Hematopoietic multipotent progenitor cell treated with erythropoietin and hydrocortisone succinate and interleukin-3 and kit ligand, for 8 days (in vitro differentiated cells): ENCODE measurements at places on chromosomes 12 and 14.

DNA sequence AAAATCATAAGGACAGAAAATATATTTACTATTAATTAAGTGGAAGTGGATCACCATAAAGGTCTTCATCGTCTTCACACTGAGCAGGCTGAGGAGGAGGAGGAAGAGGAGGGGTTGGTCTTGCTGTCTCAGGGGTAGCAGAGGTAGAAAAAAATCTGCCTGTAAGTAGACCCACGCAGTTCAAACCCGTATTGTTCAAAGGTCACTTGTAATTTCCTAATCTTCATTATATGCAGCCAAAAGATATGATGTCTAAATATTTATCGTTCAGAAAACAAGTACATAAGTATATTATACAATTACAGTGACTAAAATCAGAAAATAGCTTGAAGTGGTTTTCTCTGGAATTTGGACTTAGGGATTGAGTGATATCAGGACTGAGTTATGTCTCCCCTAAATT is 72.1 kb downstream of the GTF2A1 start:
- no peak for DNase-seq

DNA sequence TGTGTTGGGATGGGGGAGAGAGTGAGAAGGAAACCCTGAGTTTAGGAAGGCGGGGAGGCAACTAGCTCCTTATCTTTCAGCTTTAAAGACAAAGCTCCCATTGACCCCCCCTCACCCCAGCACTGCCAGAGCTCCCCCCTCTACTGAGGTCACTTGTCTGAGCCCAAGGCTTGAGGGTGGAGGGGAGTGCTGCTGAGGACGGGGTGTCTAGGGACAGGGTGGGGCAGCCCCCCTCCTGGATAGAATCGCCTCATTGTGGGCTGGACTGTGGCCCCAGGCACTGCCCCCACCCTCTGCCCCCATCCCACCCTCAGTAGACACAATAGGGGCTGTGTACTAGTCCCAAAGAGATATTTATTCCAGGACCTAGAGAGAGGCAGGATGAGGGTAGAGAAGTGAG is 3.0 kb downstream of the ERBB3 start:
- no peak for DNase-seq

DNA sequence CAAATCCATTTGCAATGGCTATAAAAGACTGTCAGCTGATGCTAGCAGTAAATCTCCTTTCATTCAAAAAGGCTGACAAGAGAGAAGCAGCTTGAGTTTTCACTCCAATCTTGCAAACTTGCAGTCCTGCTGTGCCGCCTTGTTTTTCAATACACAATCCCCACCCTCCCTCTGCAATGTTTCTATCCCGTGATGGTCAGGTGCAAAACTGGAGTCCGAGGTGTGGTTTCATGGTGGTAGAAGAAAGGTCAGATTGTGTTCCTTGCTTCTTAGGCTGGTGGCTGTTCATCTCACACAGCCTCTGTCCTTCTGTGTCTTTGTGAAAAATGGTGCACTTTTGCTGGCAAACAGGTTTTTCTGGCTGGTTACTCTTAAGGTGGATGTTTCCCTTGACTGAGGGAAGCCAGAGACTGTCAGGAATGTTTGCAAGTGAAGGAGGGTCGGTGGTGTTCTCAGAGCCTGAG is 27.7 kb upstream of the TBX3 start:
- no peak for DNase-seq

DNA sequence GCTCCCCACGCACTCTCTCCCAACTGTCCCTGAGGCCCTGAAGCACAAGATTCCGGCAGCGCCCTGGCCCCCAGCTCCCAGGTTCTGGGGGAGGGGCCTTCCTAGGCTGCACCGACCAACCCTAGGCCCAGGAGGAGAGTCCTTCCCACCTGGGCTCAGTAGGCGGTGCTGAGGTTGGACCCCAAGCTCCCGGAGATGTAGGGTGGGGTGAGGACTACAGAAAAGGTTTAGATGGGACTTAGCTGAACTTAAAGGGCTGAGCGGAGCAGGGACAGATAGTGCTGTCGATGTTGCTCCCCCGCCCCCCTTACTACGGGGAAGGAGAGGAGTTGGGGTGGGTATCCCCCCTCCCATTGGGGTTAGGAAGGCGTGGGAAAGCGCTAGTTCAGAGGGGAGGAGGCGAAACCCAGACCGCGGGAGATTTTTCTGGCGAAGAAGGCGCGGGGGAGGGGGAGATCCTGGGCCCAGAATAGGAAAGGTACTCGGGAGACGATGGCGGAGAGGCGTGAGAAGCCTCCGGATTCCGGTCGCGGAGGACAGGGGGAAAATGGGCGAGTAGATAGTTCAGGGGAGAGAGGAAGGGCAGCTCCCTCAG is 4.2 kb upstream of the BAZ2A start:
- DNase-seq = peak; percentile 36

DNA sequence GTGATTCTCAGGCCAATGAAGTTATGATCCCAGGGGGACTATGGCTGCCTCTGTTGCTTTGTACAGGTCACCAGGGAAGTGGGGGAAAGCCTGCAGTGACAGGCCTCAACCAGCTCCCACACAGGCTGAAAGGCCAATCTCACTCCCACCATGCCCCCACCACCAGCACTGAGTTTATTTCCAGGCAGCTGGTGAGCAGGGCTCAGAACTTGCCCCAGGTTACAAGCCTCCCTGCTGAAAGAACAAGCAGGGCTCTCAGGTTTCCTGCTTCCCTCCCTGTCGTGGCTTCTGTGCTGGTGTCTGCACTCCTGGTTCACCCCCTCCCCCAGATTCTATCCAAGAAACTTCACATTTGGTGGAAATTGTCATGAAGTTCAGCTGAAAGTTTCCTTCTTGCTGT is 260.3 kb downstream of the CCDC59 start:
- DNase-seq = no peak

DNA sequence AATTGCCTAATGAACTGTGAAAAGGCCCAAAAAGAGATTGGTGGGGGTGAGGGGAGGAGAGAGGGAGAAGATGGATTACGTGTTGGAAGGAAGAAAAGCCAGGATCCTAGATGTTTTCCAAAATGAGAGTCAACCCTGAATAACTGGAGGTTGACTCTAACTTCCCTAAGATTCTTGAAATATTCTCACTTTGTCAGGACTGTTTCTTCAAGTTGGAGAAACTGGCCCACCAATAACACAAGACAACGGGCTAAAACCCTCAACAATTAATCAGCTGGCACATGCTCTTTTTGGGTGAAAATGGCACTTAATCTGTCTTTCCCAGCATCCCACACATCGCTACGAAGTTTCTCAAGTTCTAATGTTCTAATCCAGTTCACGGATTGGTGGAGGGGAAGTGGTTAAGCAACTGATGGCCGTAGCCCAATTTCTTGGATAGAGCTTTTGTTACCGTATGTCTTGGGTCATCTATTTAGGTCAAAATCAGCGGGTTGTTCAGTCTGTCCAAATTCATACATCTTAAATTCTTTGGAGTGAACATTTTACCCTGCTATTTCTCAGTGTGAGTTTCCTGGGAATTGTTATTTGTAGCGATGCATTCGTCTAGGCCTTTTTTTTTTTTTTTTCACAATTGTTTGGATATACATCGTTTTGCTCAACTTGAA is 49.0 kb downstream of the GPHB5 start:
- no peak for DNase-seq

DNA sequence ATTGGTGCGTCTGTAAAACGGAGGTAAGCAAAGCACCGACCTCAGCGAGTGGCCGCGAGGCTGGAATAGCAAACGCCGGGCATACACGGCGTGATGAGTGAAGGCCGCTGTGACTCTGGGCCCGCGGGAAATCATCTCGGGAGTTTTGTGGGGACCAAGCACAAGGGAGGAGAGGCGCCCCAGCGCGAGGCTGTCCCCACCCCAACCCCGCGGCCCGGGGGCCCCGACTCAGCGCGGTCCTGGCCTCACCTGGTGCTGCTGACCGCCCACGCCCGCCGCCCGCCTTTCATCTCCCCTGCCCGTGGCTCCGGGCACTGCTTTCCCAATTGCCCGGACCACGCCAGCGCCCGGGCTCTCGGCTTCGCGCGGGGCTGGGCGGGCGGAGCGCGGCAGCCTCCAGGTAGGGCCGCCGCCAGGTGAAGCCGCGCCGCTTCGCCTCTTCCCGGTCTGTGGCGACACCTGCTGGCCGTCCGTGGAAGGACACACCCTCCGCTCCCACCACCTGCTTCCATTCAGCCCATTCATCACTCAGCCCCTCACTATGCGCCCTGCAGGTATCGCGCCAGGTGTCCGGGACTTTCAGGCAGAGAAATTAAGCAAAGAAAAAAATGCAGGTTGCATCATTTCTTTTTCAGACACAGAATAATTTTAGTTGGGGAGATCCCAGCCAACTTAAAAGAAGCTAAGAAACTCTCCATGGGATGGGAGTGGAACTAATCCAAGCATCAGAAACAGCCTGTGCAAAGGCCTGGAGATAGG is 360.4 kb downstream of the MED13L start:
- DNase-seq = peak; percentile 16

- DNase-seq = no peak
Observed at GRCh38 chr12:3154006-3154405, 76.8 kb downstream of the TSPAN9 start.

DNA sequence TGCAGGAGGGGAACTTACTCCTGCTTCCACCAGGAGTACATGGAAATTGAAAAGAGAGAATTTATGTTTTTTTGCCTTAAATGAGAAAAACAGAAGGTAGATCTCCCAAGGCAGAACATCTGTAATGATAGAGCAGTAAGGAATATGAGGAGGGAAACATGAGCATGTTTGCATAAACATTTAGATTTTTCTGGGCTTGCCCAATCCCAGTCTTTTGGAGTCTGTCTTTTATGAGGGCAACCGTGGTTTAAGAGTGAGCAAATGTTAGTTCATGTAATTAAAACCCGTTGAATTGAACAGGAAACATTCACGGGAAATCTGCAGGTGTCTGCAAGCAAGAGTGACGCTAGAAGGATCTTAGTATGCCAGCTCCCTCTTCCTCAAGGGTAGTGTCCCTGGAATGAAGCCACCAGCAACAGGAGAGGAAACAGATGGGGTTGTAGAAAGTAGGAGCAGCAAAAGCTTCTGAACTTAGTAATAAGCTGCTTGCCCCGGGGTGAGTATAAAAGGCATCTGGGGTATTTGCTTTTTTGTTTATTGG is 79.3 kb downstream of the ARF6 start:
- DNase-seq = no peak

- DNase-seq = no peak
Observed at GRCh38 chr14:53328841-53329240, 175.7 kb upstream of the DDHD1 start.

- no peak for DNase-seq
Observed at GRCh38 chr12:41897593-41897992, 247.1 kb downstream of the GXYLT1 start.

GRCh38 chr14:93987815-93988476 is 9.2 kb upstream of the CCDC197 start:
- DNase-seq = no peak

- peak; percentile 19 for DNase-seq
Observed at GRCh38 chr14:61568572-61569011, 126.7 kb upstream of the HIF1A start.

- DNase-seq = no peak
Observed at GRCh38 chr12:67797753-67798152, 149.2 kb downstream of the DYRK2 start.

- DNase-seq = no peak
Observed at GRCh38 chr12:53402871-53403270, 20.8 kb upstream of the AMHR2 start.

DNA sequence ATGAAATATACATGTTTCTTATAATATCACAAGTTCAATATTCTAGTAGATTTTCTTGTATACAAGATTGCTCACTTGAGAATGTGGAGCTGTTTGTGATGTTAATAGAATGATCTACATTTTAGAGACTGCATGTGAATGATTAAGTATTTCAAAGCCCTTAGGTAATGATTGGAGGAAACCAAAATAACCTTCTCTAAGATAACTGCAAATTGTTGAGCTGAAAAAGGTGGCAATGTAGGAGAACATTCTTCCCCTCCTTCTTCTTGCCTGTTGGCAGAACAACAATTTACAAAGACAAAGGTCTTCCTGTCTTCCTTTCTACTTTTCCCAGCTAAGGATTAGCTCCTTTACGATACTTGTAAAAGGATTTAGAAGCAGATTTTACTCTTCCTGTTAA is 2.0 kb upstream of the CLEC6A start:
- no peak for DNase-seq

- no peak for DNase-seq
Observed at GRCh38 chr14:19920021-19920657, at the start of gene OR4K5. Gene OR4K5 (plus strand): TSS chr14:19920607. CDS start chr14:19920607, 0 bp downstream.

- DNase-seq = no peak
Observed at GRCh38 chr12:91222746-91223145, 40.1 kb upstream of the DCN start.

DNA sequence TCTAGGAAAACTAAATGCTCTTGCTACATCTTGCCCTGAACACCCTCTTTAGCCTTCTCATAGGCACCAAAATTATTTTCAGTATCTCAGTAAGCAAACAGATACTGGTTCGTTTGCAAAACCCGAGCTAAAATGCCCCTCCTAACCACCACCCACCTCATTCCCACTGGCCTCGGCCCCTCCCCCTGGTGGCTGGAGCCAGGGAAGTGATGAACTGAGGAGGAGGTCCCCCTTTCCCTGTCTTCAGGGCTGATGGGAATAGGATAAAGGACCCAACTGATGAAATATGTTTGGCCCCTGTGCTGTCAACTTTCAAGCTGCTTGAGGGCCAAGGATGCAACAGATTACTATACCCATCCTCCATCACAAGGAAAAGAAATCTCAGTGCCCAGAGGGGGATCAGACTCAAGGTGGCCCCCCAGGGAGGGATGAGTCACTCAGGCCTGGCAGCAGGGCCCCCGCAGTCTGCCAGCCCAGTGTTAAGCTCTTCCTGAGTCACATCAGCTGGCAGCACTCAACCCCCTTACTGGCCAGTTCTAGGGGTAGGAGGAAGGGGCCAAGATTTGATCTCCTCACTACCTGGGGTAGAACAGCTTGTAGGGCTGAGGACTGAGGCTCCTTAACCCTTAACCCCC is 1.7 kb downstream of the ANKRD52 start:
- DNase-seq = no peak
